GM04503 (cell line): ENCODE measurements at places on chromosomes 12 and 14.

DNA sequence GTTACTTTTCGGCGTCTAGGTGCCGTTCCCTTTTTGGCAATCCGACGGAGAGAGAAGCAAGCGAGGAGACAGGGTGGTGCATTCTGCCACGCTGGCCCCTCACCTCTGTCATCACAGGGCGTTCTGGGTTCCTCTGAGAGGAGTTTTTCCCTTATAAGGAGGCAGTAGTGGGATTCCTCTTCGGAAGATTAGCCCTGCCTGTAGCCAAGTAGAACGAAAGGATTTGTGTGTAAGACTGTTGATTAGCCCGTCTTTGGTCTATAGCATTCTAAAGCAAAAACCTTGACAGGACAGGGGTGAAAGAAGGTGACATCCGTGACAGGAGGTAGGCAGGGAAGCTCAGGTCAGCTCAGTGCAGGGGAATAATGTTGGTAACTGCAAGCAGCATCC, 9.1 kb upstream of the NEMF start:
- peak; percentile 59 for DNase-seq

- no peak for DNase-seq
Observed at GRCh38 chr14:101175731-101176534, 272.4 kb upstream of the RTL1 start.

- DNase-seq: no peak
Observed at GRCh38 chr14:21860172-21860571, 186.6 kb upstream of the OR4E1 start.

DNA sequence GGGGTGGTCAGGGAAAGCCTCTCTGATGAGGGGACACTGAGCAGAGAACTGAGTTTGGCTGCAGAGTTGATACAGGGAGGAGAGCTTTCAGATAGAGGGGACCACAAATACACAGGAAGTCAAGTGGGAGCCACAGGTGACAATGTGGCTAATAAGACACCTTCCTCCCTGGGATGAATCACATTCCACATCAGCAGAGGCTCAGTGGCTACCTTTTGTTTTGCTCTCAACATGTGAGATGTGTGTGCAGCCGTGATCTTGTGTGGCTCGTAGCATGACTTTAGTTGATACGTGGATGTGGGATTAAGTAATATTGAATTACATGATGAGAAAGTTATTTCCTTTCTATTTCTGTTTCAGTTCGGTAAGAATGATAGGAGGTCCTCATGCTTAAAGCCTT, 7.5 kb downstream of the CRADD start:
- no peak for DNase-seq

- DNase-seq: no peak
Observed at GRCh38 chr14:77488558-77488957, 10.1 kb downstream of the ISM2 start.

DNA sequence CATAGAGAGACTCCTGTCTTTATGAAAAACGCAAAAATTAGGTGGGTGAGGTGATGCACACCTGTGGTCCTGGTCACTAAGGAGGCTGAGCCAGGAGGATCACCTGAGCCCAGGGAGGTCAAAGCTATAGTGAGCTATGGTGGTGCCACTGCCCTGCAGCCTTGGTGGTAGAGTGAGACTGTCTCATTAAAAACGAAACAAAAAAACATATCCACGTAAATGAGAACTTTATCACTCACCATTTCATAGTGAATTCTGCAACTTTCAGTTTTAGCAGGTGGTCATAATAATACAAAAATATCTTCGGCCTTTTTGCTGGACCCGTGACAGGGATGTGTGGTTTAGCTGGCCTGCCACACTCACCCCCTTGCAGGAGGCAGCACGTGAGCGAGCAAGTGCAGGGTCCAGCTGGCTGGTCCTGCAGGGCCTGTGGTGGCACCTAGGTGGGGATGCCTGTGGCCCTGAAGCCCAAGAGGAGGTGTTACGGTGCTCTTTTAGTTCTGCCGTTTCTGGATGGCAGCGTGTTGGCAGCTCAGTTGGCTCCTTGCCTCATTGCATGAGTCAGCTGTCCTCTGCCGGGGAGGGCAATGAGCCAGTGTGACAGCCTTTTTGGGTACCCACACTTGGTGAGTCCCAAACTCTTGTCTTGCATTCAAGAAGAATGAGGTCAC, 1330.7 kb upstream of the TMEM132C start:
- no peak for DNase-seq

GRCh38 chr14:24198814-24199524, 3.7 kb upstream of the TM9SF1 start:
- DNase-seq: no peak

DNA sequence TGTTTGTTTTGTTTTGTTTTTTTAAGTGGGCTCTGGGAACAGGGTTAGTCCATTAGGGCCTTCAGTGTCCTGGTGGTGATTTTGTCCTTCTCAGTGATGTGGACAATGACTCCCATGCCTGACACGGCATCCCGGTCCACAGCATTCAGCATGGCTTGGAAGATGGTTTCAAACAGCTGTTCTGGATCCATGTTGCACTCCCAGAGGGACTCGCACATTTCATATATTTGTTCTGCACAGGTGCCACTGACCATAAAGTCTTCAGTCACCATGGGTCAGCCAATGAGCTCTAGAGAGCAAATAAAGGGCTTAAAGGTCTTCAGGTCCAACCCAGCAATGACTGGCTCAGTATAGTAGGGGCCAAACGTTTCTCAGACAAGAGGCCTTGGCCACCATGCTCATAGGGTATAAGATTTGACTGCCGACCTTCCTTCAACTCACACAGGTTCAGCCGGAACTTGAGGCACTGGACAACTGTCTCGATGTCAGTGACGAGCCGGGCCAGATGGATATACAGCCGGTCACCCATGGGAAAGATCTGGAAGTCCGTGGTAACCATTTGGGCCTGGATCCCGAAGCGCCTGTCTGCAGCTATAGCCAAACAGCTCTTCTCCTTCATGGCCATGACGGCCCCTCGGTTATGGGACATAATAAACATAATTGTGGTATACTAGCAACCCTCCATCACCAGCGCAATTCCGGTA, 18.0 kb downstream of the OR10P1 start:
- DNase-seq: no peak

GRCh38 chr14:56118611-56119181, 485 bp downstream of the PELI2 start:
- DNase-seq: no peak

DNA sequence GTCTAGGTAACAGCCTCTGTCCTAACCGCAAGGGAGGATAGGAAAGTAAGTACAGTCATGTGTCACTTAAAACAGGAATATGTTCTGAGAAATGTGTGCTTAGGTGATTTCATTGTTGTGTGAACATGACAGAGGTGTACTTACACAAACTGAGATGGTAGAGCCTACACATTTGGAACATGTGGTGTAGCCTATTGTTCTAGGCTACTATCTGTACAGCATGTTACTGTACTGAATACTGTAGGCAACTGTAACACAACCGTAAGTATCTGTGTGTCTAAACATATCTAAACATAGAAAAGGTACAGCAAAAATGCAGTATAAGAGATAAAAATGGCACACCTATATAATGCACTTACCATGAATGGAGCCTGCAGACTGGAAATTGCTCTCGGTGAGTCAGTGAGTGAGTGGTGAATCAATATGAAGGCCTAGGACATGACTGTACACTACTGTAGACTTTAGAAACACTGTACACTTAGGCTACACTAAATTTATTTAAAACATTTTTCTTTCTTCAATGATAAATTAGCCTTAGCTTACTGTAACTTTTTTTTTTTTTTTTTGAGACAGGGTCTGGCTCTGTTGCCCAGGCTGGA, 13.2 kb upstream of the MDM2 start:
- no peak for DNase-seq

- DNase-seq: no peak
Observed at GRCh38 chr14:22462923-22463322, 126.1 kb downstream of the DAD1 start.

DNA sequence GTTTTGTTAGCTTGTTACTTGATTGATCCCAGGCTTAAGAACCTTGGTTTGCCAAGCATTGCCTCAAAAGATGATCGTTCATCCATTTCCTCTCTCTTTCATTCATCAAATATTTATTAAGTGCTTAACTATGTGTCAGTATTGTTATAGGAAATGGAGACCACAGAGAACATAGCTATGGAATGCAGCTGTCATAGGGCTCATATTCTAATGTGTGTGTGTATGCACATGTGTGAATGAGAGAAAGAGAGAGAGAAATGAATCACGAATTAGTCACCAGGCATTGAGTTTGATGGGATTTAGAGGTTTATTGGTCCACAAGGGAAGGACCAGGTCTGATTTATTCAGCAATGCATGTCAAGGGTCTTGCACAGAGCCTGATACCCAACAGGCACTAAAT, 71.0 kb upstream of the FBXO21 start:
- no peak for DNase-seq

- DNase-seq: no peak
Observed at GRCh38 chr14:60945984-60946383, 34.9 kb downstream of the TRMT5 start.

DNA sequence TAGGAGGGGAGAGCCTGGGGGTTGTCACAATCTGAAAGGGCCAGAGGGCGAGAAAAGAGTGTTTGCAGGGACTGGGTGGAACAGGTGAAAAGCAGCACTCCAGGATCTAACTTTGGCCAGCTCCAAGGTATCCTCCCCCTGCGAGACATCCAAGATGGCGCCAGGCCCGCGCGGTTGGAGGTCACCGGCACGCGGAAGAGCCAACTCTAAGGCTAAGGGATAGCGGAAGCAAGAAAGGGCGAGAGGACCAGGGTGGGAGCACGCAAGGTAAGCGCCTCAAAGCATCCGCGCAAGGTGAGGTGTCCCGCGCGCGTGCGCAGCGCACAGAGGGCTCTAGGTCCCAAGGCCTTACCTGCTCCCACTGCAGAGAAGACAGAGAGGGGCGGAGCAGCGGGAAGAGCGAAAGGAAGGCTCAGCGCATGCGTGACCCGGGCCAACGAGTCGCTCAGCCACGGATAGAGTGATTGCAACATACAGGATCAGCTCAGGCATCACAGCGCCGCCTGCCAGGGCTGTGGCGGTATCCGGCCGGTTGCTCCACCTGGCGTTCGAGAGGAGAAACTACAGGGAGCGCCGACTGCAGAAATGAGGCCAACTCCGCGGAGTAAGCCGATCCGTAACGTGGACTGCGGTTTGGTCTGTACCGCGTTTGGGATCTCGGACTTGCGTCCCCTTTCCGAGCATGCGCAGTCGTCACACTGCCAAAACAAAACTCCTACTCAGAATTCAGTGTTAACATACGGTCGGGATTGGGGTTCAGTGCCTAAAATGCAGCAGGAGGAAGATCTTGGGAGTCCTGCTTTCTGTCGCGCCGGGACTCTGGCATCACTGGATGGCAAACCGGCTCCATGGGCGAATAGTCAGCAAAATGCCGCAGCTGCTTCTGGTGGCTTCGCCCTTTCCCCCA, at the start of gene ATP5MC2:
TSS of gene ATP5MC2 (minus strand) at position 383 of the 907 bp plus-strand sequence. CDS start 3,469 bp downstream, outside the sequence.
- DNase-seq: peak; percentile 89

GRCh38 chr12:67593041-67593440, 55.5 kb upstream of the DYRK2 start:
- peak; percentile 9 for DNase-seq

- no peak for DNase-seq
Observed at GRCh38 chr12:2110849-2111566, 58.2 kb downstream of the CACNA1C start.

- no peak for DNase-seq
Observed at GRCh38 chr12:73632191-73632590, 905.4 kb upstream of the ATXN7L3B start.

GRCh38 chr14:90495357-90496276, 98.8 kb downstream of the CALM1 start:
- no peak for DNase-seq

GRCh38 chr12:12757121-12757520, 28.3 kb upstream of the APOLD1 start:
- no peak for DNase-seq

DNA sequence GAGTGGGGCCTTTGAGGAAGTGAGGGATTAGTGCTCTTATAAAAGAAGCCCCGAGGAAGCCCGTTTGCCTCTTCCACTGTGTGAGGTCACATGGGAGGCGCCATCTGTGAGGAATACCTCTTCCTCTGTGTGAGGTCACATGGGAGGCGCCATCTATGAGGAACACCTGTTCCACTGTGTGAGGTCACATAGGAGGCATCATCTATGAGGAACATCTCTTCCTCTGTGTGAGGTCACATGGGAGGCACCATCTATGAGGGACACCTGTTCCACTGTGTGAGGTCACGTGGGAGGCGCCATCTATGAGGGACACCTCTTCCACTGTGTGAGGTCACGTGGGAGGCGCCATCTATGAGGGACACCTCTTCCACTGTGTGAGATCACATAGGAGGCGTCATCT, 69.7 kb downstream of the SLC24A4 start:
- no peak for DNase-seq

DNA sequence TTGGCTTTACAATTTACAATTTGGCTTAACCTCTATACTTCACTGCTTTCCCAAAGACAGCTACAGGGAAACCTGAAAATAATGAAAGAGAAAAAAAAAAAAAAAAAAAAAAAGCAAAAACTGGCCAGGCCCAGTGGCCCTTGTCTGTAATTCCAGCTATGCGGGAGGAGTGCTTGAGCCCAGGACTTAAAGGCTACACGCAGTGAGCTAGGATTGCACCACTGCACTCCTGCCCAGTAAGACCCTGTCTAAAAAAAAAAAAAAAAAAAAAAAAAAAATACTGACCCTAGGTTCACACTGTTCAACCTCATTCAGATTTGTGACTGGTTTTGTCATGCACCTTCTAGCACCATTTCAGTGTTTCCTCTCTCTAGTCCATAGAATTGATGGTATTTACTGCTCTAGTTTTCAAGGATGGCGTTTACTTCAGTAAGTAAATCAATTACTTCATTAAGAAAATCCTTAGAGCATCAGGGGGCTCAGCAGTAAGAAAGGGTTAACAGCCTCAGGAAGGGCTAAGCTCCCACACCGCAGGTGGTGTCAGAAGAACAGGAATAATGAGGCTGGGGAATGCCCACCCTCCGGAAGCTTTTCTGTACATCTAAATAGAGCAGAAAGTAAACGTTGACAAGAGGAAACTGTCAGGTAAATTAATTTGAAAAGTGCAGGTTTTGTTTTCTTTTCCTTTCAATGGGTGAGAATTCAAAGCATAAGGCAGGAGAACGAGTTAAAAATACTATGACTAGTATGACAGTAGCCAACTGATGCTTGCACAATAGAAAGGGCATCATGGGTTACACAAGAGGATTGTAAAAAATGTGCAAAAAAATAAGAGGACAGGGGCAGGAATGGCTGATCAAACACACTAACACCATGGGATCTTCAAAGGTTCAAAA, 115.0 kb upstream of the MDM1 start:
- DNase-seq: no peak

- DNase-seq: no peak
Observed at GRCh38 chr12:123389560-123390351, 5.8 kb downstream of the KMT5A start.

GRCh38 chr14:29240066-29240465, 473.5 kb downstream of the FOXG1 start:
- DNase-seq: peak; percentile 72

DNA sequence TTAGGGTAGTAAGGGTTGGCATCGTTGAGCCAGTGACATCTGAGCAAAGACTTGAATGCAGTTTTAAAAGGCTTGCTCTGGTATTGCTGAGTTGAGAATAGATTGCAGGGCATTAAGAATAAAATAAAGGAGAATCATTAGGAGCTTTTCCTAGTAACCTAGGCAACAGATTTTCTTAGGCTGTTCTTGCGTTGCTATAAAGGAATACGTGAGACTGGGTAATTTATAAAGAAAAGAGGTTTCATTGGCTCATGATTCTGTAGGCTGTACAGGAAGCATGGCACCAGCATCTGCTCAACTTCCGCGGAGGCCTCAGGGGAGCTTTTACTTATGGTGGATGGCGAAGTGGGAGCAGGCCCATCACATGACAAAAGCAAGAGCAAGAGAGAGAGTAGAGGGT, 97.4 kb downstream of the RAD51B start:
- no peak for DNase-seq
